SJCRH30 (cell line): ENCODE measurements at places on chromosomes 16 and 17.

- no peak for DNase-seq
Observed at GRCh38 chr16:15487336-15488284, 53.2 kb downstream of the BMERB1 start.

GRCh38 chr16:21218153-21218552 lies 6.8 kb upstream of the ZP2 start:
- DNase-seq, result no peak

GRCh38 chr17:62854098-62854680 lies 46.1 kb upstream of the MARCHF10 start:
- no peak for DNase-seq

GRCh38 chr16:55822280-55822810 lies 10.6 kb downstream of the CES1 start:
- DNase-seq, result no peak

DNA sequence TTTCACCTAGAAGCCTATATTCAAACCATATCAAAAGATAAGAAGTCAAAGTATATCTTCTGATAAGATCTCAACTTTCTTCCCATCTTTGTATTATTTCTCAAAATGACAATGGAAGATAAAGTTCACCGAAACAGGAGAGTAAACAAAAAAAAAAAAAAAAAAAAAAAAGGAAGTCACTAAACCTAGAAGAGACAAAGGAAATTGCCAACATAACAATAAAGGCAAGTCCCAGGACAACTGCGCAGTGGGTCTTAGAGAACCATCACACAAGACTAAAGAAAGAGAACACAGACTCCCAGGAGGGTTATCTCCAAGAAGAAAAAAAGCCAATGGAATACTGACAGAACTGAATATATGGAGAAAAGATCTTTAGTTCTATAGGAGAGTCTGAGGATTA lies 65.7 kb downstream of the SMURF2 start:
- no peak for DNase-seq

GRCh38 chr17:51493206-51493605 lies 232.9 kb downstream of the UTP18 start:
- DNase-seq, result no peak

- DNase-seq, result no peak
Observed at GRCh38 chr16:71568551-71568950, 8.3 kb downstream of the TAT start.

- DNase-seq, result peak; percentile 84
Observed at GRCh38 chr16:83674931-83675535, 132.7 kb upstream of the HSBP1 start.

DNA sequence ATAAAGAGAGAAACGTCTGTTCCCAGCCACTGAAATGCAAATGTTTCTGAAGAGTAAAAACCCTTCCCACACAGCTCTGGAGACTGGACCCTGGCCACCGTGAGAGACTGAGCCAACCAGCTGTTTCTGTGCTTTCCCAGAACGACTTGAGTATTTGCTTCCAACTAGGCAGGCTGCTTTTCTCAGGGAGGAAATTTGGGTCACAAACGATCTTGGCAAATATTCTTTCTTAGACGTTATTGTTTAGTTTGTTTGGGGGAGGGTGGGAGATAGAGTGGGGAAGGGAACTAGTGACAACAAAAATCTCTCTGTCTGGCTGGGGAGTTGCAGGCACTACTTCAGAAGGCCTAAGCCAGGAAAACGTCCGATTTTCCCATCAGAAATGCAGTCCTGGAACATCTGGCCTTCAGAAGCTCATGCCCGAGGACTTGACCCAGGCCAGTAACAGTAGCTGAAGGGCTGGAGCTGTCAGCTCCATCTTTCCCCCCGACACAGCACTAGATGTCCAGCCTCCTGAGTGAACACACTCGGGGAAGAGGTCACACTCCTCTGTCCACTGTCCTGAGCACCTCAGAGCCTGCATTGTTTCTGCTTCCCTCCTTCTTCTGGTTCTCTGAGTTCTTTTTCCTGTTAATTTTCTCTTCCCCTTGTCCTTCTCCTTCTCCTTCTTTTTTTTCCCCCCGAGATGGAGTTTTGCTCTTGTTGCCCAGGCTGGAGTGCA lies 4.0 kb downstream of the CCDC92B start:
- no peak for DNase-seq

DNA sequence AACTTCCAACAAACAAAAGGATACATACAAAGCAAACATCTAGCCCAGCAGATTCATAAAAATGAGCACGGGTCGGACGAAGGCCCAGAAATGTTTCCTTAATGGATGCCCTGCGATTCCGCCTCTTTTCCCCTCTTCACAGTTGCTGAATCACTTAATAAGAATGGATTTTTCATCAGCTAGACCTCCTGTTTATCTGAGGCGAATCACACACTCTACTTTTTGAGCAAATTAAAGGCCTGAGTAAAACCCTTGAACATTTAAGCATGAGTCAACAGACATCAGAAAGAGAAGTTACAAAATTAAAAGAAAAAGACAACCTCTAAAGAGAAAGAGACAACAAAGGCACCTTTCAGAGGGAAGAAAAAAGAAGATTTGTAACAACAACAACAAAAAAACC lies 44.7 kb downstream of the HS3ST3A1 start:
- no peak for DNase-seq

GRCh38 chr17:34553907-34554306 lies 25.5 kb upstream of the TMEM132E start:
- DNase-seq, result no peak

DNA sequence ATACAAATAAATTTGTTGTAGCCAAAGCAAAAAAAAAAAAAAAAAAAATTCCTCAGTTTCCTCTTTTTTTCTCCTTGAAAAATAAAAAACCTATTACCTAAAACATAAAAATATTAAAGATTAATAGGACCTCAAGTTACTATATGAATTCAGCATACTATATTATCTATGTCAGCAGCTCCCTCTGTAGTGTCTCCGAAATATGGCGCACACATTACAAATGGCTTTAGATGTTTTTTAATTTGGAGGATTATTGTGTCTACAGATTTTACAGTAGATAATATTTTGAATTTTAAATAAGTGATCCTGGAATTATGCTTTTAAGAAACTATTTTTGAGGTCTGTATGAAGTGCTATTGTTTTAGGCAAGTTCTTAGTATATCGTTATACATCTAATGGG lies 94.4 kb downstream of the NLK start:
- DNase-seq, result no peak

DNA sequence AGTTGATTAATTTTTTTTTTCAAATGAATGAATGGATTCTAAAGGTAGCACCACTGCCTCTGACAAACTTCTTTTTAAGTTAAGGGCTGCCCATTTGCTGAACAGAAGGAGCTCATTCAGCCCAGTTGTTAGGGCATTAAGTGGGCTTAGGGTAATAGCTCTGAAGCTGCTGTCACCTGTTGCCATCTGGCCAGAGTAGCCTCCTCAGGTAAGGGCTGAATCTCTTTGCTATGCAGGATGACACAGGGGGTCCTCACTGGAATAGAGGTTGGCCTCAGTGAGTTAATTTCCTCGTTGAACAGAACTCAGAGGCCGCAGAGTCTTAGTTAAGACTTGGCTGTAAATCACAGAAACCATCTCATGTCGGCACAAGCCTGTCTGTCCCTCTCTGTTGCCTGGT lies 232.8 kb downstream of the CCDC182 start:
- DNase-seq, result peak; percentile 20

GRCh38 chr17:6910987-6911603 lies 79.6 kb upstream of the TEKT1 start:
- DNase-seq, result peak; percentile 40

DNA sequence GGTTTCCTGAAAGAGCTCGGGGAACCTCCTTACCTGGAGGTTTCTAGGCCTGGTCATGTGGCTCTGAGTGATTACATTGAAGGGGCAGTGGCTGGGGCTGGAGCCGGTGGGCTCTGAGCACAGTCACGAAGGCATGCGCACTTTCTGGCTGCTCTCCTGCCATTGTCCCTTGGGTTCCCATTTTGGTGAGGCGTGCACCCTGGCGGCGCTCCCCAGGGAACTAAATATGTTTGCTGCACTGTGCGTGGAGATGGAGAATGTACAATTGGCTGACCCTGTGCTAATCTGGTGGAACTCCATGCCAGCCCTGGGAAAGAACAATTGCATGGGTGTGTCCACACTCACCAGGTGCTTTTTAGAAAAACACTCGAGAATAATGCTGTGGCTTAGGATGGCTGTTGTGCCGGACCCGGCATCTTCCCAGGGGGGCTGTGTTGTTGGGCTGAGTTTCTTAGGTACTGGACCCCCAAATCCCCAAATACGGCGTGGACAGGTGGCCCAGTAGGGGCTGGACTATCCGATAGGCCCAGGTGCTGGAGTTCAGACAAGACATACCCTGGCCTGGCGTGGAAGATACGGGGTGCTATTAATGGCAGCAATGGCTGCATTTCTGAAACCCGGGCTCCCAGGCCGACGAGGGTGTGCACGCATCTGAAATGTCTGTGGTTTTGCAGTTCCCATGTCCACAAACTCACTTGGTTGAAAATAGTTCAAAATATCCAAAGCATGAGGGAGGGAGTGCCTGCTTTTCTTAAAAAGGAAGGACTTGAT lies 230.5 kb downstream of the SEC14L1 start:
- DNase-seq, result no peak

DNA sequence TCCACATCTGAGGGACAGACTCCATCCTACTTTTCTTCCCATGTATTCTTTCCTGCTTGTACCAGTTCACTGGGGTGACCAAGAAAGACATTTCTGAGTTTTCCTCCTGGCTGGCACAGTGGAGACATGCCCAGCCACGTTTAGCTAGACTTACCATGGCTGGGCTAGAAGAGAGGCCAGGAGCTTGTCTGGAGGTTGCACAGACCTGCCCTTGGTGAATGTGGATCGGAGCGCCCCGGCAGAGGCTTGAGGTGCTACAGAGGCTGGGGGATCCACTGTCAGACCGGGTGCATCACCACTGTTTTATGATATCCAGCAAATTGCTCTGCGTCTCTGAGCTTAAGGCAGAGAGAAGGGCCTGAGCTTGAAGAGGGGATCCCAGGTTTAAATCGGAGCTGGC lies 3.5 kb downstream of the IL4R start:
- no peak for DNase-seq
